ENCODE measurements at places on chromosomes 11 and 22.

GRCh38 chr22:22855617-22856308, 31.9 kb upstream of the IGLL5 start:
- no peak for DNase-seq

DNA sequence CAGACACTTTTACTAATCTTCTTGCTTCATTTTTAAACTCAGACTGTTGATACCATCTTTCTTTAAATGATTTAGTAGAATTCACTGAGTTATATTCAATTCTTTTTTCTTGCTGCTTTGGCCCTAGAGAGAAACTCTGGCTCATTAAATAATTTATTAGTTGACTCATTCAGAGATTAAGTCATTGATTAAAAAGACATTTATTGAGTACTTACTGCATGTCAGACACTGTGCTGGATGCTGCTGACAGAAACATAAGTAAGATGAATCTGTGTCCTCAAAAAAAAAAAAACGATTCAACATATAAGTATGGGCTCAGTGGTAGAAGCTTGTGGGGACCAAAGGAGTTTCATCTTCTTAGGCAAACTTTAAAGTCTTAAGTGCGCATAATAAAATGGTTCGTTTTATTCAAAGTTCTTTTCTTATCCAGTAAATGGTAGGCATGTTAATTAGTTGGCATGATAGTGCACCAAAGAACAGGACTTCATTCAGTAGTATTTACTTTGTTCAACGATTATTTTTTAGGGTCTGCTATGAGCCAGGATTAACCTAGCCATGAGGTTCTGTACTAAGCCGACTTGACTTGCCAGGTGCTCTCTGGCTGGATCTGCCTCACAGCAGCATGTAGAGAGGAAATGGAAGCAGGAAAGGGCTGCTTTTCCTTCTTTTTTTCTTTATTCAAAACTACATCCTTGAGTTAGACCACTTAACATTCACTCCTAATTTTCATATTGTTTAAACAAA, 281.0 kb upstream of the CTSC start:
- no peak for DNase-seq

GRCh38 chr11:3655547-3655946, 10.6 kb downstream of the ART1 start:
- DNase-seq: no peak

- no peak for DNase-seq
Observed at GRCh38 chr22:50435291-50436014, 39.4 kb downstream of the SBF1 start.

DNA sequence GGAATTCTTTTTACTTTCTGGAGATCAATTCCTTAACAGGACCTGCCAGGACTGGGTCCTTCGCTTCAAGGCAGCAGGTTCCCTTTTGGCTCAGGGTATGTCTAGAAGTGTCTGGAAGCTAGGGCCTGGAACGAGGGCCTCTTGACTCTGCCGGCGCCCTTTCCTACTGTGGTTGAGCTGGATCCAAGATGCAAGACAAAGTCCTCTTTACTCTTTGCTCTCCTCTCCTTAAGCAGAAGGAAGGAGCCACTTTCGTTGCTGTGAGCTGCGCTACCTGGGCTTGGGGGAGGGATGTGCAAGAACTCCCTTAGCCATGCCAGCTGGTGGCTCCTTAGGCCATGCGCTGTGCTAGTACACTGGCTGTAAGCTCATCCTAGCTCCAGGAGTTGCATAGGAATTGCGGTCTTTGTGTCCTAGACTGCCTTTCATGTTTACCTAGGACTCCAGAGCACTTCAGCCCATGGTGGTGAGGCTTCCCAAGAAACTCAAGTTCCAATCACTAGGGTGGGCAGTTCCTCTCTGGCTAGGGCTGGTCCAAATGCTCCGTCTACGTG, 18.1 kb downstream of the GLB1L2 start:
- no peak for DNase-seq

Measured in NCI-H2227 treated with DMSO at 0.1 percent for 48 hours (cell line).